Activated CD8-positive, alpha-beta T cell treated with anti-CD3 and anti-CD28 coated beads for 36 hours (primary cell): ENCODE measurements at places on chromosomes 5 and 9. TPM values are rescaled to one million over a fixed set of nuclear protein-coding genes. Genes with fewer than 3 reads are reported as not detected.

DNA sequence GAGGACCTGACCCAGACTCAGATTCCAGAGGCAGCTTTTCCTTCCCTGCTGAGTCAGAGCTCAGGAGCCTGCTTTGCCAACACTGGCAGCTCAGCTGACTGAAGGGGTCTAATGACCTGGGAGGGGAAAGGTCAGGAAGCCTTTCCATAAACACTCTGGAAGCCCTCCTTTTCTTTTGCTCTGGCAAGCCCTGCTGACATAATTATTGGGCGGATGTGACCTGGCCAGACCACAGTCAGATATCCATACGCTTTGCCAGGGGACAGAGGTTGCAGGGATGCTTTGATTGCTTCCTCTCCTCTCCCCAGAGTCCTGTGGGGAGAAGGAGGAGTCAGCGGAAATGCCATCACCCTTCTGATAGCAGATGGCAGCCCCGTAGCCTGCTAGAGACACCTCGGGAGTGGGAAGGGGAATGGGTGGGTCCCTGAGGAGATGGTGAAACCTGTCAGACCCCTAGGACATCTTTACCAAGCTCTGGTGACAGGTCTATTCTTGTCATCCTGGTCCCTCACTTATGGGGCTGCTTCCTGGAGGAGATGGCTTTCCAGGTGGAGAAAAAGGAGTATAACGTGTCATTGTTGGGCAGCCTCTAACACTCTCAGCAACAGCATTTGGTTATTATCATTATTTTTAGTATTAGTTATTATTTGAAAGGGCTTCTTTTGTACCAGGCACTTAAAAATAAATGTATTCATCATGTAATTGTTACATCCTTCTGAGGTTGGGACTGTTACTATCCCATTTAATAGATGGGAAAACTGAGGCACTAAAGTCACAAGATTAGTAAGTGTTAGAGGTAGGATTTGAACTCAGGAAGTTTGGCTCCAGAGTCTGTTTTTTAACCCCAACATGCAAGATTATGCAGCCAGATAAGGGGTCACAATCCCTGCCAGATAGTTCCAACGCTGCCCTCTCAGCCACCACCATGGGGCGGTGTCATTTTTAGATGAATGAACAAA lies 11.6 kb downstream of the COL27A1 start:
- H3K36me3 ChIP-seq = no peaks in the 10 kb centered on the region
- peaks cover 7% of the 10 kb centered on the region for H3K4me1 ChIP-seq
- DNase-seq = no peak
- H3K27ac ChIP-seq = no peak overlapping the region
- H3K27me3 ChIP-seq = peaks cover 3% of the 10 kb centered on the region

- peaks cover 34% of the 10 kb centered on the region for H3K36me3 ChIP-seq
- no peak overlapping the region for H3K4me3 ChIP-seq
- H3K4me1 ChIP-seq = no peaks in the 10 kb centered on the region
Measured at GRCh38 chr5:169992789-169993484, 12.6 kb upstream of the INSYN2B start.

GRCh38 chr9:36987891-36988290 lies 46.2 kb downstream of the PAX5 start:
- DNase-seq = no peak
- peaks cover 64% of the 10 kb centered on the region for H3K27me3 ChIP-seq
- H3K36me3 ChIP-seq = peaks cover 7% of the 10 kb centered on the region
- no peak overlapping the region for H3K4me3 ChIP-seq
- peaks cover 13% of the 10 kb centered on the region for H3K4me1 ChIP-seq

DNA sequence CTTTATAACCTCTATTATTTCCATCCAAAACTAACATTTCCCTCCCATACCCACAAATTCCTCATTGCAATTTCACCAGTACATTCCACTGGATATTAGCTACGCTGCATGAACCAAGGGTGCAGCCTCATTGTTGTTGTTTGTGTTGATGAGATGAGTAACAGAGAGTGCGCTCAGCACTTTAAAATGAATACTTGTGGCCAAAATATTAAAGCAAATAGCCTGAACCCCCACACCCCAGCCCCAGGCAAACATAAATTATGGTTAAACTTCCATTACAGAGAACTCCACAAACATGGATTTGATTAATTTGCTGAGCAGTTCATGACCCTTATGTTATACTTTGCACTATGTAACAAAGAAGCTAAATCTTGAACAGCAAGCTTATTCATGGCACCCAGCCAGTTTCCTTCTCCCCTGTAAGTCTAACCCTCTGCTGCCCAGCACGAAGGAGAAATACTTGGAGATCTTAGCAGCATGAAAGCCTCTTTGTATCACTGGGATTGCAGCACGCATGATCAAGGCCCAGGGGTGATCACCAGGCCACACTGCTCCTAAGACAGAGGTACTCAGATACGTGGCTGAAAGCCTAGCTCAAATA lies 205.0 kb downstream of the DOCK8 start:
- H3K27me3 ChIP-seq = no peaks in the 10 kb centered on the region
- no peak for DNase-seq
- no peak overlapping the region for H3K27ac ChIP-seq

DNA sequence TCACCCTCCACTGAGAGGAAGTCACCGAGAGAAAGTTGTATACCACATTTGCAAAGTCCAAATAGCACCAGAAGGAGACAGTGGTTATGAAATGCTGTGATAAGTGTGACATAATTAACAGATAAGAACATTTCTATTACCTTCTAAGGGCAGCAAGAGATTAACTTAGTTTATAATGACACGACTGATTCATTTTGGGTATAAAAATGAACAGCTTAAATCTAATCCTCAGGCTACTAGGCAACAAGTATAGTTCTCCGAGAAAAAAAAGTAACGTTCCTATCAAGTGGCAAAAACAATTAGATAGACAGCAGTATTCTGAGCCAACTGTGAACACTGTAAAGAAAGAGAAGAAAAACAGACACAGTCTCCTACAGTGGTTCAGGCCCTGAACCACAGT lies 431.2 kb upstream of the GRAMD2B start:
- H3K4me3 ChIP-seq = no peak overlapping the region
- H3K4me1 ChIP-seq = no peaks in the 10 kb centered on the region
- DNase-seq = no peak
- H3K36me3 ChIP-seq = no peaks in the 10 kb centered on the region

DNA sequence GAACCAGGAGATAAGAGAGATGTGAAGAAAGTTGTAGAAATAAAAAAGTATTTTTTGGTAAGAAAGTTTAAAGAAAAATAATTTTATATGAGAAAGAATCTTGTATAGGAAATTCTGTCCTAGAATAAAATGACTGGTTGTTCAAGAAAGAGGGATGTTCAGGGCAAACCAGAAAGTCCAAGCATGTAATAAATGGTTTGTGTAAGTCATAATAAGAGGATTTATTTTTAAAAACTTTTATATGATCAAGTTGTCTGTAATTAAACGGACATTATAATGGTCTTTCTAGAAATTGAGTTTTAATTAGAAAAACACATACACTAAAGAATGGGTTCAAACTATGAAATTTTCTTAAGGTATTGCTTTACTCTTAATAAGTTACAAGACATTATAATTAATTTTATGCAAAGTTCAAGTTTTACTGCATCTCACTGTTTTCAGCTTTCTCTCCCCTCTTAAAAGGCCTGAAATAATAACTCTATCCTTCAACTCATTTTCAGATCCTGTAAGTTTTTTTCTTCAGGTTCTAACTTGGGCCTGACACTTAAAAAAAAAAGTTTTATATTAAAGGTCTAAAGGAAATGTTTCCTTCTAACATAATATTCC lies 56.1 kb upstream of the ZNF300 start:
- H3K4me1 ChIP-seq = peaks cover 3% of the 10 kb centered on the region
- peaks cover 6% of the 10 kb centered on the region for H3K27me3 ChIP-seq
- peaks cover 1% of the 10 kb centered on the region for H3K36me3 ChIP-seq
- DNase-seq = no peak
- H3K27ac ChIP-seq = no peak overlapping the region

- peaks cover 47% of the 10 kb centered on the region for H3K4me1 ChIP-seq
- H3K27me3 ChIP-seq = no peaks in the 10 kb centered on the region
- H3K36me3 ChIP-seq = peaks cover 60% of the 10 kb centered on the region
- H3K4me3 ChIP-seq = peak overlapping the region; percentile 99
Measured at GRCh38 chr5:36153726-36154125, 1.8 kb downstream of the SKP2 start.

- H3K27me3 ChIP-seq = peaks cover 10% of the 10 kb centered on the region
- no peaks in the 10 kb centered on the region for H3K36me3 ChIP-seq
- peak overlapping the region; percentile 73 for H3K4me3 ChIP-seq
- H3K27ac ChIP-seq = no peak overlapping the region
- DNase-seq = no peak
Measured at GRCh38 chr9:97413462-97413861, 1.6 kb downstream of the TDRD7 start.

GRCh38 chr9:107484117-107484723 lies 5.3 kb downstream of the KLF4 start:
- peaks cover 37% of the 10 kb centered on the region for H3K27me3 ChIP-seq
- H3K4me1 ChIP-seq = peaks cover 3% of the 10 kb centered on the region
- no peaks in the 10 kb centered on the region for H3K36me3 ChIP-seq
- no peak overlapping the region for H3K4me3 ChIP-seq

DNA sequence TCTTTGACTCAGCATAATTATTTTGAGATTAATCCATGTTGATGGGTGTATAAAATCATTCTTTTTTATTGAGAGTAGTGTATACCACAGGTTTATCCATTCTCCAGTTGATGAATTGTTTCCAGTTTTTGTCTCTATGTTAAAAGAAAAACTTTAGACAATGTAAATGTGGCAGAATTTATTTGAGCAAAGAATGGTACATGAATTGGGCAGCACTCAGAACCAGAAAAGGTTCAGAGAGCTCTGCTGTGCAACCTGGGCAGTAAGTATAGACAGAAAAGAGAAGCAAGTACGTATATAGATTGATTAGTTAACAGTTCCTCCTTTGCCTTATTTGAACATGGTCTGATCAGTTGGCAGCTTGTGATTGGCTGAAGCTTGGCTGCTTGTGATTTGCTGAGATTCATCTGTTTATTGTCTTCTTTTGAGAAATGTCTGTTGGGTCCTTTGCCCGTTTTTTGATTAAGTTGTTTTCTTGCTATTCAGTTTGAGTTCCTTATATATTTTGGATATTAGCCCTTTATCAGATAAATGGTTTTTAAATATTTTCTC lies 41.4 kb downstream of the CDC42SE2 start:
- peak overlapping the region; percentile 83 for H3K27ac ChIP-seq
- peaks cover 60% of the 10 kb centered on the region for H3K4me1 ChIP-seq
- DNase-seq = no peak
- peaks cover 37% of the 10 kb centered on the region for H3K36me3 ChIP-seq
- no peaks in the 10 kb centered on the region for H3K27me3 ChIP-seq
- H3K4me3 ChIP-seq = no peak overlapping the region

DNA sequence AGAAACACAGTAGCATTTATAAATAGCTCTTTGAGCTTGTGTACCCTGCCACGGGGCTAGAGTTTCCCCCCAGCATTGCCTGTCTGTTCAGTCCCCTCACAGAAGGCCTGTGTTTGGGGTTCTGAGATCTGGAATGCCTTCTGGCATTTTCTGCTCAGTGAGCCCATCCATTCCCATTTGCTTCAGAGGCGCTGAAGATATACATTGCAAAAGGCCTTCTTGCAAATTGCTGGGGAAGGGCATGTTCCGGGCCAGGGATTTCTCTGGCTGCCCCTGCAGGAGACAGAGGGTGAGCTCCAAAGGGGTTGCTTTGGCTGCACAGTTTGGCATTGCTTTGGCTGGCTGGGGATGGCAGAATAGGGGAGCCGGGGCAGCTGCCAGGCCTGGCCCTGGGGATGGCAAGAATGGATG lies 308.4 kb downstream of the MSX2 start:
- H3K36me3 ChIP-seq = no peaks in the 10 kb centered on the region
- no peak overlapping the region for H3K4me3 ChIP-seq

DNA sequence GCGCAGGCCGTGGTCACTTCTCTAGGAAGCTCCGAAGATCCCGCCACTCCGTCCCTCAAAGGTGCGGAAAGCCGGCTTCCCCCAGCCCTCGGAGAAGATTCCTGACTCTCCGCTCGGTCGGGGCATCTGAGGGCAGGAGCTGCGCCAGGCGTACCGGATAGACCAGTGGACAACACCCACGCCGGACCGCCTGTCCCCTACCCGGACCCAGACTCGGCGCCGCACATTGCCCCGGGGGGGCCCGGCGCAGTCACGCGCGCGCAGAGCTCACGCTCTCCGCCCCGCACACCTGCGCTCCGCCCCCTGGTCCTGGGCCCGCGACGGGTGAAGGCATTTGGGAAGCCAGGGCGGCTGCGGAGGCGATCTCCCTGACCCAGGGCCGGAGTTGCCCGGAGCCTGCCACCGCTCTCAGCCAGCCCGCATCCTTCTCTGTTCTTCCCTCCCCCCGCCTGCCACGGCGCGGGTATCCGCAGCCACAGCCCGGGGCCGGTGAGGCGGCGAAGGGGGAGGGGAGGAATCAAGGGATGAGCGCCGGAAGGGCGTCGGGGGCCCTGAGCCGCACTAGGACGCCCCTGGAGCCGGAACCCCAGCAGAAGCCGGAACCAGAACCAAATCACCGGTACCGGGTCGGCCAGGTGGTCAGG lies 448 bp downstream of the RELL2 start:
- DNase-seq = peak; percentile 61
- peak overlapping the region; percentile 86 for H3K4me3 ChIP-seq
- peak overlapping the region; percentile 90 for H3K27ac ChIP-seq
- peaks cover 51% of the 10 kb centered on the region for H3K36me3 ChIP-seq
- no peaks in the 10 kb centered on the region for H3K27me3 ChIP-seq

DNA sequence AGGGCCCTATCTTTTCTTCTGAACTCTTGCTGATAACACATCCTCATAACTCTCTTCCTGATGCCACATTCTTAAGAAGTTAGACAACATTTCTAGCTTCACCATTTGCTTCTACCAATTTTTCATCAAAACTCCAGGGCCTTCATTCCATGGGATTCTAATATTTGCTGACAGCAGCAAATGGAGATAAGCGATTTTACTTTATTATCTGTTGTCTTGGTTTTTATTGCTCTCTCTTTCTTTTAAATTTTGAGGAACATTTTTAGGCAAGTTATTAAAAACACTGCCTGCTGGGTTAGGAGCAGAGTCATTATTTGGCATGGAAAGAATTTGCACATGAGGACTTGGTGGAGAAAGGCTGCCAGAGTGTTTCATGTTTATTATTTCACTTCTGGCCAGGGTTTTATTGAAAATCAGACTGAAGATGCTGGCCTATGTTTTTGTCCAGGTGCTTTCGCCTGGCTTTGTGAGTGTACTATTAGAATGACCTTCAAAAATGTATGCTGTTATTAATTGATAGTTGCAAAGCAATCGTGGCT lies 27.7 kb downstream of the NSG2 start:
- DNase-seq = no peak
- no peaks in the 10 kb centered on the region for H3K27me3 ChIP-seq
- H3K4me3 ChIP-seq = no peak overlapping the region
- no peaks in the 10 kb centered on the region for H3K36me3 ChIP-seq
- H3K4me1 ChIP-seq = no peaks in the 10 kb centered on the region

DNA sequence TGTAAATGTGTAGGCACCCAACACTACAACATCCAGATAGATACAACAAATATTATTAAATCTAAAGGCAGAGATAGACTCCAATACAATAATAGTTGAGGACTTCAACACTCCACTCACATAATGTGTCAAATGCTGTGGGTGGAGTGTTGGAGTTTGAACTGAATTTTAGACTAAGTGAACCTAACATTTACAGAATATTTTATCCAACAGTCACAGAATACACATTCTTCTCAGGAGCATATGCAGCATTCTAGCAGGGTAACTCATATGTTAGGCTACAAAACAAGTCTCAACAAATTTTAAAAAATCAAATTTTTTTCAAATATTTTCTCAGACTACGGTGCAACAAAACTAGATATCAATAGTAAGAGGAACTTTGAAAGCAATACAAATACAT lies 648.7 kb upstream of the CDH18 start:
- H3K27ac ChIP-seq = no peak overlapping the region
- H3K27me3 ChIP-seq = no peaks in the 10 kb centered on the region
- H3K4me3 ChIP-seq = no peak overlapping the region
- no peaks in the 10 kb centered on the region for H3K4me1 ChIP-seq

RPL37 gene
- total RNA-seq = 1,914 TPM

PCDHB16 gene
- not detected for total RNA-seq

PCDHGB6 gene
- not detected for total RNA-seq

TYRP1 gene
- not detected for total RNA-seq

ADAMTSL2 gene
- total RNA-seq = 0.11 TPM

ANKRD34B gene
- total RNA-seq = not detected
